ENCODE measurements at places on chromosomes 4 and X. TPM values are rescaled to one million over a fixed set of nuclear protein-coding genes. Genes with fewer than 3 reads are reported as not detected.

- DNase-seq = no peak
Measured at GRCh38 chrX:48472851-48473703, 2.9 kb upstream of the FTSJ1 start.

DNA sequence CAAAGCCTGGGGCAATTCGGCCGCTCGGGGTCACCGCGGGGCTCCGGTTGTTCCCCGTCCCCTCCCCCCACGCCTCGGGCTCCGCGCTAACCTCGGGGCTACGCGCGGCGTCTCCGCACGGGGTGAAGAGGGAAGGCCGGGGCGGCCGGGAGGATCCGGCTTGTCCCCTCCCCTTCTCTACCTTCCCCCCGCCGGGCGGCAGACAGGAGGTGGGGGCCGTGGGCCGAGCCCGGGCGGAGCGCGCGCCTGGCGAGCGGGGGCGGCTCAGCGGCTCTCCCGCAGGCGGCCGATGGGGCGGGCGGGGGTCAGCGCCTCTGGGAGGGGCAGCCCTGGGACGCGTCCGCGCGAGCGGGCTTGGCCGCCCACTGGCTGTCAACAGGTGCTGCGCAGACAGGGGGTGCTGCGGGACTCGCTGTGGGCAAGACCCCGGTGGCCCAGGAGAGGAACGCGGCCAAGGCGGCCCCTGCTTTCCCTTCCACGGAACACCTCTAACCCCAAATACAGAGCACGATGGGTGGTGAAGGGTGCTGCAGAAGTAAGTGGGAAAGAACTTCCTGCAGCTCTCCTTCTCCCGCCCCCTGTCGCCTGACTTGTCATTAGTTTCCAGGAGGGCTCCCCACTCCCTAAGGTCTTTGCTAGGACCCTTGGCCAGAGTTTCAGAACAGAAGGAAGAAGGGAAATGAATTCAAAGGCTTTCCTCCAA lies at the start of gene PDGFC:
PDGFC (minus strand) TSS at position 124 of the 703 bp plus-strand sequence. CDS start 896 bp downstream, outside the sequence.
- DNase-seq = peak; percentile 86

GRCh38 chr4:111778543-111778942 lies 366.7 kb upstream of the FAM241A start:
- no peak for DNase-seq

DNA sequence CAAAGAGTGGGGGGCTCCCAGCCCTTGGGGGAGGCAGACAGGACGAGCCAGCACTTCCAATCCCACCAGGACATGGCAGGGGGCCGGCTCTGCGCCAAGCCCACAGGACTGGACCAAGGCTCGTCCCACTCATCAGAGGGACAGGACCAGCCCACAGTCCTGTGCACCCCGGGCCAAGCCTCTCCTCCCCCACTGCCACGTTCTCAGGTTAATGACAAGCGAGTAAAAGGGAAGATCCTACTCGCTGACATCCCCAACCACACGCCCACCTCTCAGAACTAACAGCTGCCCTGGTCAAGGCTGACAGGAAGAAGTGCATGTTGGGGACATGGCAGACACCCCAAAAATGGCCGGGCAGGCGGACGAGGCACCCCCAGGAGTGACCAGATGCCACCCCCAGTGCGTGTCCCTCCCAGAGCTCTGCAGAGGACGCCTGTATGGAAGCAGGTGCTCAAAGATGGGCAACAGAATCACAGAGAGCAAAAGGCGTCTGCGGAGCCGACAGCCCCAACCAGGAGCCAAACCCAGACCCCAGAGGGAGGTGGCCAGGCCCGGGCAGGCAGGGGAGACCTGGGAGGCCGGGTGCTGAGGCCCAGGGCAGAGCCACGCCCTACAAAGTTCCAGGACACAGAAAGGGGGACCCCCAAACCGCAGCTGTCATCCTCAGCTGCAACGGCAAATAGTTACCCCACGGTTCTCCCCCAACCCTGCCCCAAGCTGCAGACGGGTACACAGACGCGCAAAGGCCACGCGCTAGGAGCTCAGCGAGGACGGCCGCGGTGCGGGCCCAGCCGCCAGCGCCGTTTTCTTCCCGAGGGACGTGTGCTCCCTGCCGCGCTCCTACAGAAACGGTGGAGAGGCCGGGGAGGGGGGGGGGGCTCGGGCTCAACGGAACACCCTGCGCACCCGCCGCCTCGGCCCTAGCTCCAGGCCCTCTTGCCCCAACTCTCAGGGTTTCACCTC lies 1.7 kb downstream of the CTBP1 start:
- DNase-seq = peak; percentile 71

DNA sequence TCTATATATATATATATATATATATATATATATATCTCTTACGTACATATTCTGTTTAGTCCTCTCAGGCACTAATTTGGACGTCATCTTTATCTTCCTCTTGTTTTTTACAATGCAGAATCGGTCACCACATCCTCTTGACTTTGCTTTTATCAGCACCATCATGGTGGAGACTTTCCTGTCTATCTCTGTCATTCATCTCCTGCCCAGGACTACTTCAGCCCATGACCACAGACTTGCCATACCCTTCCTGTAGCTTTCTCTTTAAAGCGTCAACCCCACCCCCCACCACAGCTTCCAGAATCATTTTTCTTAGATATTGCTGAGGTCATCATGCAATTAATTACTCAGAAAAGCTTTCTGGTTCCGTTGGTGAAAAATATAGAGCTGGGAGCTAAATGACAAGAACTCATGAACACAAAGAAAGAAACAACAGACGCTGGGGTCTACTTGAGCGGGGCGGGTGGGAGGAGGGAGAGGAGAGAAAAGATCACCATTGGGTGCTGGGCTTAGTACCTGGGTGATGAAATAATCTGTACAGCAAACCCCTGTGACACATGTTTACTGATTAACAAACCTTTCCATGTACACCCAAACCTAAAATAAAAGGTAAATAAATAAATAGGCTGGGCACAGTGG lies 30.5 kb upstream of the PRKX start:
- no peak for DNase-seq

DNA sequence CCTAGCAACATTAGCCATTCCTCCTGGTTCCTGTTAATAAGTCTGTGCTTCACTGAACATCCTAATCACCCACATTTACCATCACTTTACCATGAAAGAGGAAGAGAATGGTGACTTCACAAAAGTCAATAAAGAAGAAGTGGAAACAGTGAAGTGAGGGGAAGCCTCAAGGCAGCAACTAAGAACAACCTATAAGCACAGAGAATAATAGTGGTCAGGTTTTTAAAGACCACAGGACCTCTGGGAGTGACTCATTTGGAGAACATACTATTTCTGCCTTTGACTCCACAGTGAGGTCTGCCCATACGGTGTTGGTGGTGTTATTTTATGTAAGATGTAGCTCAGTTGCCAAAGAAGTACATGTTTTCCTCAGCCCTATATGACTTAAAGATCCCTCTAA lies 86.0 kb upstream of the TET2 start:
- DNase-seq = no peak

GRCh38 chr4:163649557-163650091 lies 155.1 kb downstream of the TMA16 start:
- no peak for DNase-seq

GRCh38 chr4:42428036-42428435 lies 30.7 kb downstream of the SHISA3 start:
- DNase-seq = no peak

GRCh38 chrX:30888526-30889146 lies 418 bp downstream of the TAB3 start:
- DNase-seq = no peak

DNA sequence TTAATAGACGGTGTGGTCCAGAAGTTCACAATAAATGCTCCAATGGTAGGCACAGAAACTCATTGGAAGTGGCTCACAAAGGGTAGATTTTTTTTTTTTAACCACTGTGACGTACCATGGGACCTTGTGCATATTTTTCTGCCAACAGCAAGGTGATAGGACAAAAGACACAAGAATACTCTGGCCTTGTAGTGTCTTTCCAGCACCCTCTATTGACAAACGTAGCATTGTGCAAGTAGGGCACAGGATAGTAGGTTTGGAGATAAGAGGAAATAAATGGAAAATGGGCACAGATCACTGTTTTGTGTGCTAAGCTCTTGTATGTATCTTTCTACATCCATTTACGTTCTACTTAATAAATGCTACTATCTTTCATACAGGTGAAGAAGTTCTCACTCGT lies 2054.9 kb downstream of the PCDH7 start:
- DNase-seq = no peak

- no peak for DNase-seq
Measured at GRCh38 chrX:110442635-110443034, 84.0 kb downstream of the RTL9 start.

DNA sequence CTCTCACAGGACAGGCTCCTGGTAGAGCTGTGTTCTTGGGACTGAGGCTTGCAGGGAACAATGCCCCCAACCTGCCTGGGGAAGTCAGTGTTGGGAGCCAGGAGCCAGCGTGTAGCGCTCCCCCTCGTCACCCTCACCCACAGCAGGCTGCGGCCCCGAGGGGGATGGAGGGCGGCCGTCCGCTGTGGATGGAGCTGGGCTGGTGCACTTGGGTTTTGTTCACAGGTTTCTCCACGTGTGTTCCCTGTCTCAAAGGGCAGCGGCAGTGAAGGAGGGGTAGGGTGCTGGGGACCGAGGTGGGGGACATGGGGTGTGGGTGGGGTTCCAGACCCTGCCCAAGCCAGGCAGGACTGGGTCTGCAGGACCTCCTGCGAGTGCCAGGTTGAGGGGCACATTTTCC lies 69.1 kb downstream of the RGS12 start:
- DNase-seq = no peak

DNA sequence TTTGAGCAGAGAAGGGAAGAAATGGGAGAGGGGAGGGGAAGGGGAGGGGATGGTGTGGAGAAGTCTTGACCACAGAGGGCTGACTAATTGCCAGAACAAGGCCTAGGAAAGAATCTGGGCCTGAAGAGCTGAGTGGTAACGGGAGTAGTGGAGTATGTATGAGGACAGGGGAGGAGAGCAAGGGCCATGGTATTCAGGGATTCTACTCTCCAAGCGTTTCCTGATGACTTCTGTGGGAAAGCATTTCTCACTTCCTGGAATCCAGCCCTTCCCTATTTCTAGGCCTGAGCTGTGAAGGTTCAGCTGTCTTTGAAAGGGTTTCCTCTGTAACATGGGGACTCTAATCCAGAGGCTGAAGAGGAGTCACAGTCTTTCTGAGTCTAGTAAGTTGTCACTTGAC lies 19.7 kb upstream of the SOX3 start:
- no peak for DNase-seq

GRCh38 chr4:38601244-38601915 lies 62.6 kb upstream of the KLF3 start:
- DNase-seq = peak; percentile 76

DNA sequence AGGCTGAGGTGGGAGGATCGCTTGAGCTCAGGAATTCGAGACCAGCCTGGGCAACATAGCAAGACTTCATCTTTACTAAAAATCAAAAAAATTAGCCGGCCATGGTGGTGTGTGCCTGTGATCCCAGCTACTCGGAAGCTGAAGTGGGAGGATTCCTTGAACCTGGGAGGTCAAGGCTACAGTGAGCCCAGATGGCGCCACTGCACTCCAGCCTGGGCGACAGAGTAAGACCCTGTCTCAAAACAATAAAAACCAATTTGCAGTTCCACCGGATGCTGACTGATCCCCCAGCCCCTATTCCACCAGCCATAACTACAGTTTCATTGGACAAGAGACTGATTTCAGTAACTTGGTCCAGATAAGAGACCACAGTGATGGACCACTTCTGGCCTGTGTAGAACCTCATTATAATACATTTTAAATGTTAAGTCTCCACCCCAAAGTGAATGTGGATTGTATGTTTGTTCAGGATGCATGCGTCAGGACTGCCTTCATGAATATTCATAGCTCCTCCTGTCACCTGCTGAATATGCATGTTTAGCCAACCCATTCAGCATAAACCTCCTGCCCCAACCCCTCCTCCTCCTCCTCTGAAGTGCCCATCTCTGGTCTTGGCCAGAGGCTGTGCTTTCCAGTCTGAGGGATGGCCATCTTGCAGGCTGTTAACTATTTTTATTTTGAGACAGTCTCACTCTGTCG lies 2.3 kb upstream of the SLBP start:
- no peak for DNase-seq

MMRN1 gene
- 2.5 TPM for total RNA-seq

TSPAN5 gene
- total RNA-seq = 8.6 TPM

MAGEA3 gene
- total RNA-seq = not detected
